ENCODE measurements at places on chromosomes 16 and 17.

GRCh38 chr17:63998721-63999679 is 849 bp downstream of the PRR29 start:
- DNase-seq: no peak

DNA sequence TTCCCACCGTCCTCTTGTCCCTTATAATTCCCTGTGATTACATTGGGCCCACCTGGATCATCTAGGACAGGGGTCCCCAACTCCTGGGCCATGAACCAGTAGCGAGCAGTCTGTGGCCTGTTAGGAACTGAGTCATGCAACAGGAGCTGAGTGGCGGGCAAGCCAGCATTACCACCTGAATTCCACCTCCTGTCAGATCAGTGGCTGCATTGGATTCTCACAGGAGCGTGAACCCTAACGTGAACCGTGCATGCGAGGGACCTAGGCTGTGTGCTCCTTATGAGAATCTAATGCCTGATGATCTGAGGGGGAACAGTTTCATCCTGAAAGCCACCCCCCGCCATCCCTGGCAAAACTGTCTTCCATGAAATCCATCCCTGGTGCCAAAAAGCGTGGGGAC is 36.8 kb downstream of the ABCC1 start:
- DNase-seq: no peak

- DNase-seq: no peak
Observed at GRCh38 chr16:87140211-87141200, 176.7 kb downstream of the C16orf95 start.

DNA sequence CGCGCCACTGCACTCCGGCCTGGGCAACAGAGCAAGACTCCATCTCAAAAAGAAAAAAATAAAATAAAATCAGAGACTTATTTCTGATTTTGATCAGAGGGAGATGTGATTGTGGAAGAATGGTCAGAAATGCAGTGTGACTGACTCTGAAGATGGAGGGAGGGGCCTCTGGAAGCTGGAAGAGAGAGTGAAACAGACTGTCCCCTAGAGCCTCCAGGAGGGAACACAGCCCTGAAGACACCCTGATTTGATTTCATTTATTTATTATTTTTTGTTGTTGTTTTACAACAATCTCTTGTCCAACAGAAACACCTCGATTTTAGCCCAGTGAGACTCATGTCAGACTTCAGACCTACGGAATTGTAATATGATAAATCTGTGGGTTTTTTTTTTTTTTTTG is 26.1 kb downstream of the BCL7C start:
- DNase-seq: no peak

GRCh38 chr17:32527146-32527545 is 40.4 kb downstream of the CDK5R1 start:
- no peak for DNase-seq

DNA sequence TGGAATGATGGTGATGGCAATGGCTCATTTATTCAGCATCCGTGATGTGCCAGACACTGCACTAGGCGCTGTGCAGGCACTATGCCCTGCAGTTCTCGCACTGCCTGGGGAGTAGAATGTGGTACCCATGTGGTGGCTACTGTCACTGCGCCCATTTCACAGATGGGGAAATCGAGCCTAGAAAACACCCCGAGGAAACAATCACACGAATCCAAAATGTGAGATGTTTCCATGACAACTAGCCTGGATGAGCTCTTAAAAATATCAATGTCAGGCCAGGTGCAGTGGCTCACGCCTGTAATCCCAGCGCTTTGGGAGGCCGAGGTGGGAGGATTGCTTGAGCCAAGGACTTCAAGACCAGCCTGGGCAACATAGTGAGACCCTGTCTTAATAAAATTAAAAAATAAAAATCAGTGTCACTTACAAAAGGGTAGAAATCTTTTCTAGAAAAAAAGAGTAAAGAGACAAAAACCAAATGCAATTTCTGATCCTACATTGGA is 57.9 kb upstream of the TNRC6A start:
- DNase-seq: no peak

All from T1000 (cell line).